ENCODE measurements at places on chromosomes 12 and 14. TPM values are rescaled to one million over a fixed set of nuclear protein-coding genes. Genes with fewer than 3 reads are reported as not detected.

TESPA1 gene
- not detected for total RNA-seq

DNAH10 gene
- 2.0 TPM for total RNA-seq

ADAM20 gene
- total RNA-seq = 0.23 TPM

DNA sequence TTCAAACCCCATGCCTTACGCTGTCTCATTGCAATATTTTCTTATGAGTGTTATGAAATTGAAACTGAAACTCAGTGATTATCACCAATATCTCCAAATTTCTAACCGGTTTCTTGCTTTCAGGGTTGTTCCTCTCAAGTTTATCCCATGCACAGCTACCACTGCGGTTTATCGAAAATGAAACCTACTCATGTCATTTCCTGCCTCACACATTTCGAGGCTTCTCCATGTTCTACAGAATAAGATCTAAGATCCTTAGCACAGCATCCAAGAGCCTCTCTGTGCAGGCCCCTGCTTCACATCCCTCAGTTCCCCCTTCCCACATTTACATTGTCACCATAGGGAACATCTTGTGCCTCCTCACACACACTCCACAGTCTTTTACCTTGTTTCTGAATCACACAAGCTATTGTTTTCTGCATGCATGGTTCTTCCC lies 45.5 kb upstream of the FAR2 start:
- no peak for DNase-seq
- no peaks in the 10 kb centered on the region for H3K27me3 ChIP-seq
- no peak overlapping the region for H3K27ac ChIP-seq
- peaks cover 2% of the 10 kb centered on the region for H3K36me3 ChIP-seq
- no peaks in the 10 kb centered on the region for H3K4me1 ChIP-seq
- no peak overlapping the region for H3K4me3 ChIP-seq

GRCh38 chr14:88473791-88474190 lies 81.0 kb downstream of the PTPN21 start:
- peaks cover 38% of the 10 kb centered on the region for H3K36me3 ChIP-seq
- H3K4me1 ChIP-seq = no peaks in the 10 kb centered on the region
- DNase-seq = no peak
- no peaks in the 10 kb centered on the region for H3K27me3 ChIP-seq

GRCh38 chr12:59168647-59169046 lies 248.3 kb upstream of the LRIG3 start:
- H3K27ac ChIP-seq = peak overlapping the region; percentile 21
- DNase-seq = no peak
- H3K36me3 ChIP-seq = no peaks in the 10 kb centered on the region
- H3K4me1 ChIP-seq = peaks cover 31% of the 10 kb centered on the region

CCDC196 gene
- total RNA-seq = not detected
